ENCODE measurements at places on chromosomes 1 and 21.

- DNase-seq, result no peak
These were observed 6.9 kb upstream of the PRDM16 start for GRCh38 chr1:3061981-3062615.

GRCh38 chr1:215672482-215672881, 105.4 kb downstream of the KCTD3 start:
- no peak for DNase-seq

DNA sequence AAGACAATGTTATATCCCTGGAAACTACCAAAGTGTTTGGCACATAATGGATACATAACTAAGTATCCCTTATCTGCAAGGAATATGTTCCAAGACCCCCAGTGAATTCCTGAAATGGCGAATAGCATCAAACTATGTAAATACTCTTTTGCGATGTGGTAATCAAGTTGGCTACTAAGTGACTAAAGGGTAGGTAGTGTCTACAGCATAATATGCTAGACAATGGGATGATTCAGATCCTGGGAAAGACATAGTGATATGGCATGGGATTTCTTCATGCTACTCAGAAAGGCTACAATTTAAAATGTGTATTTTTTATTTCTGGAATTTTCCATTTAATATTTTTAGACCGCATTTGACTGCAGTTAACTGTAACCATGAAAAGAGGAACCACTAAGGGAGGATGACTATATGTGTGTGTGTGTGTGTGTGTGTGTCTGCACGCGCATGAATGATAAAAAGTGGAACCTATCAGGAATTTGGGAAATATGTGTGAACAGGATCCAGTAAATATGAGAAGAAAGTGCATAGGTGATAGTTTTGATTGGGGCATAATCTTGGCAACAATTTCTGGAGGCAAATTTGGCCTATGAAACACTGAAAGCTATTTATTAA, 1899.9 kb downstream of the NCAM2 start:
- DNase-seq, result no peak

DNA sequence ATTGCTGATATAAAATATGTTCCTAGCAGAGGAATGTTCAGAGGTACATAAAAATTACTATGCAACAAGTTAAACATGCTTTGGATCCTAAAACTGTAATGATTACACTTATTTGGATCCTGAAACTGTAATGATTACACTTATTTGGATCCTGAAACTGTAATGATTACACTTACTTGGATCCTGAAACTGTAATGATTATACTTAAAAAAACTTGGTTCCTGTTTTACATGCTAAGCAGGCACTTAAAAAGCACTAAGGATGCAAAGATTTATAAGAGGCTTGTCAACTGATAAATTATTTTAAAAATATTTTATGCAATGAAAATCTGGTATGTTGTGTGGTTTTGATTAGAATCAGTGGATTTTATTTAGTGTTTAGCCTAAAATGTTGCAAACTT, 47.7 kb downstream of the ZNHIT6 start:
- DNase-seq, result no peak

DNA sequence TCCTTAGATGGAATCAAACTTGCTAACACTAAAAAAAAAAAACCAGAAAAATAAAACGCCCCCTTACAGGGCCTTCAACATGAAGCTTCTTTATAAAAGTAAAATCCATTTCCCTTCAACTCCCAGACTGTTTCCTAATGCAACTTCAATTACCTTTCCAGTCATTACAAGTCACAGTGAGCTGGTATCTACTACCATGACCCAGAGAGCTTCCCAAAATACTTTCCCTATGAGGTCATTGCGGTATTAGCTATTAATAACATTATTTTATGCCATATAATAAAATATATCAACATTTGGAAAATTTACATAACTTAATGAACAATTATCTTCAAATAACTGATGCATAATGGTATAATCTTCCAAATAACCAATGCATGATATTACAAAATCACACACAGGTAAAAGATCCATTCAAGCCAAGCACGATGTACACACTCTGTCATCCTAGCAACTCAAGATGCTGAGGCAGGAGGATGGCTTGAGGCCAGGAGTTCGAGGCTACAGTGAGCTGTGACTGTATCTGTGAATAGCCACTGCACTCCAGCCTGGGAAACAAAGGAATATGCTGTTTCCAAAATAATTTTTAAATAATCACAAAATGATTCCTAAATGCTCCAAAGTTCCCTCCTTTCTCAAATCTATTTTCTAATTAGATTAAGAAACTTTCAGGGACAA, 24.1 kb downstream of the EIF4G3 start:
- DNase-seq, result no peak

DNA sequence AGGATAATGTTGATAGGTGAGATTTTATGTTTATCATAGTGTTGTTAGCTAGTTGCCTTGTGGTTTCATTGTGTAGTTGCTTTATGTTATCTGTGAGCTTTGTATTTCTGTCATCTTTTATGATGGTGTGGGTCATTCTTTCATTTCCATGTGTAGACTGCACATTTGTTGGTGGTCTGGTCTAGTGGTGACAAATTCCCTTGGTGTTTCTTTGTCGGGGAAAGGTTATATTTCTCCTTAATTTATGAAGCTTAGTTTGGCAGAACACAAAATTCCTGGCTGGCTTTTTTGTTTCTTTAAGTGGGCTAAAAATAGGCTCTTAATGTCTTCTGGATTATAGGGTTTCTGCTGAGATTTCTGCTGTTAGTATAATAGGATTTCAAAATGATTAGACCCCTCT, 347.2 kb upstream of the ADAMTS5 start:
- DNase-seq, result peak; percentile 48

DNA sequence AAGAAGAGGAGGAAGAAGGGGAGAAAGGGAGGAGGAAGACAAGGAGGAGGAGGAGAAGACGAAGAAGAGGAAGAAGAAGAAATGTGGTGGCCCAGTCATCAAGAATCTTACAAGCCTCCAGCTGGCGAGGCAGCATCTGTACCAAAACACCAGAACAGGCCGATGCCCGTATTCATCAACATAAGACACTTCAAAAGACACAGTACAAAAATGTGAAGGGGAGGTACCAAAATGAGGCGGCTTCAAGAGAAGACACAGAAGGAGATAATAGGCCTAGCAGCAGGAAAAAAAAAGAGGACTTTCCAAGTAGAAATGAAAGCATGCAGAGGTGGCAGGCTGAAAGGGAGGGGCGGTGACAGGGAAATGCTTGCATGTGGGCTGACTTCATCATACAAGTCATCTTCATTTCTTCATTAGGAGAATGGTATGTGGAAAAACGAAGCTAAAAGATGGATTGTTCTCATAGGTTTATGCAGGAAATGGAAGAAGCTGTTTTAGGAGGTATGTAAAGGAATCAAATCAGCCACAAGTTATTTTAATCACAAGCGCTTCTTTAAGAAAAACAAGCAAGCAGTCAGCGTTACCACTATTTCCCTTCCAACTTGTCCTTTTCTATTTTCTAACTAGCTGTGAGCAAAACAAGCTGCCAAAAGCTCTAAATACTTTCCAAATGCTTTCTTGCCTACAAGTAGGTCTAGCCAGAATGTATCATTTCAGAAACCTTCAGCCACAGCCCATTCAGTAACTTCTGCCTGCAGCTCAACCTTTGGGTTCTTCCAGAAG, 192.3 kb downstream of the SLC45A1 start:
- DNase-seq, result peak; percentile 73

GRCh38 chr21:43864962-43865539, at the start of gene AGPAT3:
Gene AGPAT3 (plus strand): TSS chr21:43865223. CDS start chr21:43959682, 94,459 bp downstream.
- DNase-seq, result no peak

DNA sequence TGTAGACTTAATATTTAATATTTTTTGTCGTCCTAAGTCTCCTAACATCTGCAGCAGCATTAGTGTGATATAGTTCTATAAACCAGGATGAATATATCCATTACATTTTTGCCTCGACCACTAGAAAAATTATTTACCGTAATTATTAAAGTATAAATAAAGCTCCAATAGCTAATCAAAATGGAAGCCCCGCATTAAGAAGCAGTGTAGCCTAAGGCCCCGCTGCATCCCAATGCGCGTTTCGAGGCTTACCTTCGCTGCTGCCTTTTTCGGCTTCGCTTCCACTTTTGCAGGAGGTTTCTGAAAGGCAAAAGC, 891 bp downstream of the HMGN1 start:
- DNase-seq, result no peak

DNA sequence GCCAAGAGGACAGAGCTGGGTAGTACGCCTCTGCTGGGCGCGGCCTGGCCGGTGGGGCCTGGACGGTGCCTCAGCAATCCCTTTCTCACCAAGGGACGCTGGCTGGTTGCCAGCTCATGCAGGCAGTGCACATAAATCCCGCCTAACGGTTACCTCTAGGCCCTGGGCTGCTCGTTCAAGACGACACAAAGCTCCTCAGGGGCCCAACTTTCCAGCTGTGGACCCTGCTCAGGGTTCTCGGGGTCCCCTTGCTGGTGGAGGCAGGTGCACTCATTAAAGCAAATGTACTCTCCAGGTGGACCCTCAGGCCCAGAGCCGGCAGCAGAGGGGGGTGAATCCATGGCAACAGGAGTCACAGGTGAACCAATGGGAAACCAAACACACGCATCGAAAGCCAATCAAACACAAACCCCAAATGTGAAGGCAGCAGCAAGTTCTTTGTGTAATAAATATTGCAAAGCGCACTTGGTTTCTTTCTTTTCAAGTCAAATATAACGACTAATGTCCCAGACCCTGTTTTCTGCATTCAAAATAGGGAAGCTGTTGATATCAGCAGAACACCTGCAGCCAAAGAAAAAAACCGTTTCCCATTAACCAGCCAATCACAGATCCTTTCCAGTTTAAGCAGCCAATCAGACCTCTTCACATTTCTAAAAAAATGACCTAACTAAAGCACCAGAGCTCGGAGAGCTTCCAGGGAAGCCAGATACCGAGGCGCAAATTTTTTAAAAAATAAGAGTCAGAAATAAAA, 26.1 kb upstream of the CLSTN1 start:
- DNase-seq, result no peak

- no peak for DNase-seq
These were observed 137.5 kb downstream of the NOS1AP start for GRCh38 chr1:162206749-162207635.

GRCh38 chr1:204558467-204558866, 42.3 kb downstream of the MDM4 start:
- DNase-seq, result no peak

- DNase-seq, result no peak
These were observed 165.0 kb upstream of the IRF2BP2 start for GRCh38 chr1:234774971-234775370.

DNA sequence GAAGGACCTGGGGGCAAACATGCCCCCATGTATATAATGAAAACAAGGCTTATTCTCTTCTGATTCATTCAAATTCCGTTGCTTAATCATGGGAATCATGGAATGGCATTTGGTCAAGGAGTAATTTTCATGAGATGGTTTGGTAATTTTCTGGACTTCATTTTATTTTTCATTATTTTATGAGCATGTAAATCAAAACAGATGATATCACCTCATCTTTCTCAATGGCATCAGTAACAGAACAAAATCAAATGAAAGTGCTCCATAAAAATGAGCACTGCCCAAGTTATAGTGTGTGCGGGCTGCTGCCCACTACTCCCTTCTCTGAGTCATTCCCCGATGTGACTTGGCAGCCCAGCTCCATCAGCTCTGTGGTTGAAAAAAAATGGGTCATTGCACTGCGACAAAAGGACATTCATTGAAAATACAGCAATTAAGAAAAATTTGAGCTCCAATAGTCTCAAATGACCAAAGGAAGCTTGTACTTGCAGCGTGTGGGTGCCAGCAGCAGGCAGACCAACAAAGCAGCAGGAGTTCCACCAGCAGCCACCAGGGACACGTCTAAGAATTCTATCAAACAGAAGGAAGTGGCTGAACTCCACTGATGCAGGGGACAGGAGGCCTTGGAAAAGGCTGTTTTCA, 84.3 kb upstream of the VAV3 start:
- no peak for DNase-seq

GRCh38 chr21:35136586-35137219, 87.6 kb upstream of the RUNX1 start:
- DNase-seq, result no peak

- DNase-seq, result no peak
These were observed 38.7 kb downstream of the DHCR24 start for GRCh38 chr1:54848134-54848948.

GRCh38 chr1:40944841-40945430, 34.6 kb upstream of the CTPS1 start:
- DNase-seq, result no peak

GRCh38 chr21:25925936-25926335, 191.2 kb downstream of the GABPA start:
- DNase-seq, result no peak

- DNase-seq, result no peak
These were observed 239.3 kb downstream of the LMO4 start for GRCh38 chr1:87568005-87568404.

DNA sequence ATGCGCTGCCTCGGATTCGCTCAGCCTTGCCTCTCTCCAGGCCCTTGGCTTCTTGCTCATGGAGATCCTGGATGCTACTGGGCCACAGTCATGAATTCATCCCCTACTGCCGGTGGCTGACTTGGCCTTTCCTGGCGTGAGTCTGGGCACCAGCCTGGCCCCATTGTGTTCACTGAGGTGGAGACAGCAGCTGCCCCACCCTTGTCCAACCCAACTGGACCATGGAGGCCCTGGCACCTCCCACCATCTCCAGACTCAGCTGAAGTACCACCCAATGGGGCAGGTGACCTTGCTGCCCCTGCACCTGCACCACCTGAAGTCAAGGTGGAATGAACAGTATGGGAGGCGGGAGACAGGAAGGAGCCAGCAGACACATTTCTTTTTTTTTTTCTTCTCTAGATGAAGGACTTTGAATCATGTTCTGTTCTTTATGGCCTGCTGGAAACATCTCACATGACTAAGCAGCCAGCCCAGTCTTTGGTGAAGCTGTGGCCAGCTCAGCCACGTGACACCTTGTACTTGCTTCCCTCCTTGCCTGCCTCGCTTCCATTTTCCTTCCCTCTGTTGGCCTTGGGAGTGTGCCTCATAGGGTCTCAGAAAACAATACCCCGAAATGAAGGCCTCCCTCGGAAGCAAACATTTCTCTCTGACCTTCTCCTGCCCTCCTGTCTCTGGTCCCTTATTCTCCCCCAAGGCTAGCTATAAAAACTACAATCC, 3.8 kb upstream of the SLC30A2 start:
- no peak for DNase-seq

DNA sequence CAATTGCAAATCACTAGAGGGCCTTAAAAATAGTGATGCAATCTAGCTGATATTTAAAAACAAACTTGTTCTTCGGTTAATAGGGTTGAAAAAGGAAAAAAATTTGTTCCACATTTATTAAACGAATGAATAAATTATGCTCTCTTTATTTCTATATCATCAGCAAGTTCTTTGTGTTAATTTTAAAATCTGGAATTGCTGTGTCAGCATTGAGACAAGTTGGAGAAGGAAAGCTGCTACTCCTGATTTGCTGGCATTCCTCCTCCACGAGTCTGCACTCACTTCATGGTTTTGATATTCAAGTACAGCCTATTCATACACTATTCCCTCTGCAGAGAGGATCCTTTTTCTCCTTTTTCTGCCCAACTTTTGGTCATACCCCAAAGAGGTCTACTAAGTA, 117.6 kb downstream of the MRPL39 start:
- DNase-seq, result no peak

GRCh38 chr1:220882061-220882891, 3.0 kb downstream of the HLX start:
- DNase-seq, result no peak

- DNase-seq, result no peak
These were observed 6.4 kb upstream of the TMCO2 start for GRCh38 chr1:40241362-40241761.

Data from fibroblast of skin of left quadriceps (primary cell).